ENCODE measurements at places on chromosomes 11 and 22.

DNA sequence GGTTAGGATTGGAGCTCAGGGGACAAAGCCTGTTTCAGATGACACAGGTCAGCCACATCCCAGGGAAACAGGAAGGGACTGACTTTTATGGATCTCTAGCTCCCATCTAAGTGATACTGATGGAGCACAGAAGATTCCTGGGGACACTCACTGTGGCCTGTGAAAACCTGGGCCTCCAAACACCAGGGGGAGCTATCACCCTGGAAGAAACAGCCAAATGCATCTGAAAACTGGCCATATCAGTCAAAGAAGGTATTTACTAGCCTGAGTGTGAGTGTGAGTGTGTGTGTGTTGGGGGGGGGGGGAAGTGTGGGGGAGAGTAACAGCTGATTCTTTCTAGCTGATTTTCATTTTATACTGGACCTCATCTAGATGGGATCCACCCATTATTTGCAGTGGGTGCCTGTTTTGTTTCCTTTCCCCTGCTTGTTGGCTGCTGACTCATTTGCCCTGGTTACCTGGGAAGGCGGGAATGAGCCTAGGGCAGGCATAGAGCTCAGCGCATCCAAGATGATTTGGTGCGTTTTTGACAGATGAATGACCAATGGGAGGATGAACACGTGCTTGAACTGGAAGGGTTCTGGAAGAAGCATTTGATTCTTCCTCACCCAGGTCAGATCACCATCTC, 284.0 kb downstream of the KIRREL3 start:
- DNase-seq: no peak

DNA sequence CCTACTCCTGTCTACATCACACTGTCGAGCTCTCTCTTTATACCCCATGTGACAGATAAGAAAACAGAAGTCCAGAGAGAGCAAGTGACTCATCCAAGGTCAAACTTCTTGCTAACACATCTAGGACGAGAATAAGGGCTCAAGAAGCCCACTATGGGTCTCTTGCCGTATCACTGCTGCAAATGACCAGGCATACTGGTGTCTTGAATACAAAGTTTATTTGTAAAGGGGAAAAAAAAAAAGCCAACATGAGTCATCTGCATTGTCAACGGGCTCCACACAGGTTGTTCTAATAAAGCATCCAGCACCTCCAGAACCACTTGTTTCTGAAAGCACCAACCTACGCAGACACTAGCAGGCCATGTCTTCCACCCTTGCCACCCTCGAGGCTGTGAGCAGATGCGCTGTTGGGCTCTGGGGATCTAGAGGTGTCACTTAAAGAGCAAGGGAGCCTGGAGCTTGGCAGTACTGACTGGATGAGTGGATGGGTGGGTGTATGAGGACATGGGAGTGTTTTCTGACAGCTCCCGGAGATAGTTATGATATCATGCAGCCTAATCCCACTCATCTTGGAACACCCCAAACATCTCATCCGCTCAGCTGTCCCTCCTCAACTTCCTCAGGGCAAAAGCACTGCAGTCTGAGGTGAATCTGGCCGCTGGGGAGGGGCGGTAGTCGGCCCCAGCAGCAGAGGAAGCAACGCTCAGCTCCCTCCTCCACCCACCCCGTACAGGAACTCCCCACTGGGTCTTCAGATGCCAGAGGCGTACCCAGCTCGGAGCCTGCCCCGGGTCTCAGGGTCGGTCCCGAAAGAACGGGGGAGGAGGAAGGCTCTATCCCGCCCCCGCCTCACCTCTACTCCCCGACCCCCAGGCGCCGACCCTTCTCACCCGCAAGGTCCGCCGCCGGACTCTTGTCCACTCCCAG, 1.0 kb downstream of the SMCO4 start:
- no peak for DNase-seq

DNA sequence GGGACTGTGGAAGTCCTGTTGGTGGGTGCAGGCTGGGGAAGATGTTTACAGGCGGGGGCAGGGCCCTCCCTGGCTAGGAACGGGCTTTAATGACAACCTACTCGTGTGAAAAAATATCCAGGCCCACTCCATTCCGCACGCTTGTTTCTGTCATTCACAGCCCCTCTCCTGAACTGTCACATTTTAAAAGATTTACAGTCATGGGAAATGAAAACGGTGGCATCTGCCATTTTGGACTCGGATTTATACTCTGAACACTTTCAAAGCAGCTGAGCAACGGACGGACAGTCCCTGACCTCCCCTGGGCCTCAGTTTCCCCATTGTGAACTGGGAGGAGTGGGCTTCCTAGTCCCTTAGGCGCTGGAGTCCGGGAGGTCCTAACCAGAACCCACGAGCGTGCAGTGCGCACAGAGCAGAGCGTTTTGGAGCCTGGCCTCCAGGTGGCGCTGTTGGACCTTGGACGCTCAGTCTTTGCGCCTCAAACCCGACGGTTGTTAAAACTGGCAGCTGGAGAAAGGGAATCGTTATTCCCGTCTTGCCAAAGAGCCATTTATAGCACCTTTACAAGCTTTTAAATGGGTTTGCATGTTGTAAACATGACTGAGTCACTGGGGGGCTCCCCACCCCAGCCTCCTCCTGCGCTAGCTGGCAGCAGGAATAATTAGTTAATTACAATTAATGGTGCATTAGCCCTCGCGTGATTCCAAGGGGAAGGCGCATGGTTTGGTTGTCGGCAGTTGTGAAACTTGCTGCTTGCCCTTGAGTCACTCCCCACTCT, 75.3 kb downstream of the FBLN1 start:
- DNase-seq: no peak

DNA sequence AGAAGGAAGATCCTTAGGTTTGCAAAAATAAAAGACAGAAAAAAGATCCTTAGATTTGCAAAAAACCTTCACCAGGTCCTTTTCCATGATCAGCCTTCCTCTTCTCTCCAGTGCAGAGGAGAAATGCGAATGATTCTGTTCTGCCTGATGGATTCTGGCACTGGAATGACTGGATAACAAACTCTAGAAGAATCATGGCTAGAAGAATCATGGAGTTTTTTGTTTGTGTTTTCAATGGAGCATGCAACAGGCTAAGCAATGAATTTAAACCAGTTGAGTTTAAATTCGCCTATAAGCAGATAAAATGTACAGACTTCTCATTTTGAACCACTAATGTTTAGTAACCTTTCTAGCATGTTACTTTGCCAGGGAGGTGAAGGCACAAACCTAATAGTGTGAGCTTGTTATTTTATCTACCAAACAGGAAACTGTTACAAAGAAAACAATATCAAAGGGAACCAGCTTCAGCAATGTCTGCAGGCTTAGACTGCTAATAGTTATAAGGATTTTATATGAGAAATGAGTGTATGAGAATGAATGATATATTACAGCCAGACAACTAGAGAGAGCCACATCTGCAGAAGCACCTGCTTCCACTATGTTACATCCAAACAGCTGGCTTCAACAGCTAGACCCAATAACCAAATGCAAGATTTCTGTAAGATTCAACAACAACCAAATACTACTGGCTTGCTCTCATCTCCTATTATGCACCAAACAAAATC, 64.7 kb upstream of the APOA1 start:
- DNase-seq: no peak

DNA sequence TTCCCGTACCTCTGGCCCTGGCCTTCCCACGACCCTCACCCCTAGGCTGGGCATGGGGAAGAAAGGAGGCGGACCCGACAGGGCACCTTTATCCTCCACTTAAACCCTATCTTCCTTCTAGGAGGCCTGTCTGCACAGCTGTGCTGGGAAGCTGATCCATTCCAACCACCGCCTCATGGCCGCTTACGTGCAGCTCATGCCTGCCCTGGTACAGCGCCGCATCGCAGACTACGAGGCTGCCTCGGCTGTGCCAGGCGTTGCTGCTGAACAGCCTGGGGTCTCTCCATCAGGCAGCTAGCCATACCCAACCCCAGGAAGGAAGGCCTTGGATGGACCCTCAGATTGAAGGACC, 599 bp downstream of the TIMM10B start:
- DNase-seq: no peak

- no peak for DNase-seq
Observed at GRCh38 chr11:44966694-44967093, 16.0 kb upstream of the TP53I11 start.

DNA sequence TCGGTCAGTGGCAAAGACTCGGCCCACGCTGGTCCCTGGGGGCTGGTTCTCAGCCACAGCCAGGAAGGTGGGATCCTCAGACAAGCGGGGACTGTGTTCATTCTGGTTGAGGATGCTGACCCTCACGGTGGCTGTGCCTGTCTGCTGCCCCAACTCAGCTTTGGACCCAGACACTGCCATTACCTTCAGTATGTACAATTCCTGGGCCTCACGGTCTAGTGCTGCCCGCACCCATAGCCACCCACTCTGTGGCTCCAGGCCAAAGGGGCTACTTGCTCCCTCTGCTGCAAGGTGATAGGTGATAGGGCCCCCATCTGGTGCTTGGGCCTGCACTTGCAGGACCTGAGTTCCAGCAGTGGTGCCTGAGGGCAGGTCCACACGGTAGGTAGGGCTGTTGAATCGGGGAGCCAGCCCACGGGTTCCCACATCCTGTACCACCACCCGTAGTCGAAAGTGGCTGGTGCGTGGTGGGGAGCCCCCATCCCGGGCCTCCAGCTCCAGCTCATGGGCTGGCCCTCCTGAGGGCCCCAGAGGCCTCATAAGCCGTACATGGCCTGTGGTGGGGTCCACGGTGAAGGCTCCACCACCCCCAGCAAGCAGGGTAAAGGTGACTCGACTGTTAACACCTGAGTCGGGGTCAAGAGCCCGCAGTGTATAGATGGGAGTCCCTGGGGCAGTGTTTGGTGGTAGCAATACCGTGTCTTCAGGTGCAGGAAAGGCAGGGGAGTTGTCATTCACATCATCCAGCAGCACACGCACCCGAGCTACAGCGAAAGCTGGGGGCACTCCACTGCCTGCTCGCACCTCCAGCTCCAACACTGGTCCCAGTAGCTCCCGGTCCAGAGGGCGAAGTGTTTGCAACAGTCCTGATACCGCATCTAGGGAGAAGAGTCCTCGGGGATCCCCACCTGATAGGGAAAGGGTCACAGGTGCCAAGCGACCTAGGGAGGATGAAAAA, 13.2 kb upstream of the TPP1 start:
- no peak for DNase-seq

DNA sequence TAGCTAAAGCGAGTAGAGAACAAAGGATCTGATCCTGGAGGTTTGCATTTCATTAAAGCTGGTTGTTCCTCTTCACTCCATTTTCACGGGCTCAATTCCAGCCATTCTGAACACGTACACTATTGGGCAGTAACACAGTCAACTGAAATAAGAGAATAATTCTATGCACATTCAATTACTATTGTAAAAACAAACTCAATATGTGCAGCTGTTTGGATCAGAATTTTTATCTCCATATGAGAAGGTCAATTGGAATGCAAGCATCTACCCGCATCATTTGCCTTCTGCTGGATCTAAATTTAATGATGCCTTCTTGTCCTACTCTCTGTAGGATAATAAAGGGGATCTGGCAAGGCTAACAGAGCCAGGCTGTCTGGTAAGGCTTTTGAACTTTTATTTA, 562.8 kb upstream of the CCDC179 start:
- DNase-seq: no peak

DNA sequence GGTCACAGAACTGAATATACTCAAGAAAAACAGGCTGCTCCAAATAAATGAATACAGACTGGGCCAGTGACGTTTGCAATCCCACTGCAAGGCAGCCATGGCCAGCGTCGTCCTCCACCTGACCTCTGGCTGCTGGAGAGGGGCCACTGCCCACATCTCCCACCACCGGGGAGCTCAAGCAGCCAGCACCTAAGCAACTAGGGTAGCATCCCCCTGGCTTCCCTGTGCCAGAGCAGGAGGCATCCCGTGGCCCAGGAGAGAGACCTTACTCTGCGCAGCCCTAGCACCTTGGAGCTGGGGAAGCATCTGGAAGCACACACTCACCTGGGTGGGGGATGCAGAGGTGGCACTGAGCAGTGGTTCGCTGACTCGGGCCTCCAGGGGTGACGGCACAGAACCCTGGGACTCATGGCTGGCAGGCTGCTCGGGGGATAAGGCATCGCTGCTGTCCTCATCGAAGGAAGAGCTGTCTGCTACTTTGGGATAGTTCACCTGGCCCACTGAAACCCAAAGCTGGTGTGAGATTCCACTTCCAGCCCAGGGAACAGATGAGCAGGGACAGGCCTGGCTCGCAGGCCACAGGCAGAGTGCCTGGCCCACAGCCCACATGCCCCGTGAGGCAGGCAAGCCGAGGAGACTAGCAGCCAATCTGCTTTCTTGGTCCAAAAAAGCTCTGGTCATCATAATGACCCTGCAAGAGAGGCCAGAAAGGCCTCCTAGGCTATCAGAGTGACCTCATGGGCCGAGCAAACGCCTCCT, 53.7 kb downstream of the SGSM3 start:
- DNase-seq: no peak

DNA sequence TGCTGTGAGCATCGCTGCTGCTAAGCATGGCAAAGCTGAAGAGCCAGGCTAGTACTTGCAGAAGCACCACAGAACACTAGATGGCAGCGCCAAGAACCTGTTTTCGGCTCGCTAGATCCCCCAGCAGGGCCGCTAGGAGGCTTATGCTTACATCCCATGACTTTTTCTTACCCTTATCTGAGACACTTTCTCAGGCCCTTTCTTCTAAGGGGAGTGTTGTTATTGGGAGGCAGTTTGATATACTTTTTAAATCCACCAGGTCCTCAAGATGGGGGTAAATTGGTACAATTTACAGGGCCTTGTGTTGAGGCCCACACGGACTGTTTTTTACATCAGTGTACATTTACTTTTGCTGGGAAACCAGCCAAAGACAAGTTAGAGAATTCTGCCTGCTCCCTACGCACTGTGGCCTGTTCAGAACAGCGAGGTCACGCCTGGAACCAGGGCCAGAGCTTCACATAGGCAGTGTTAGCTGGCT, 4.0 kb downstream of the TRIM6 start:
- no peak for DNase-seq

DNA sequence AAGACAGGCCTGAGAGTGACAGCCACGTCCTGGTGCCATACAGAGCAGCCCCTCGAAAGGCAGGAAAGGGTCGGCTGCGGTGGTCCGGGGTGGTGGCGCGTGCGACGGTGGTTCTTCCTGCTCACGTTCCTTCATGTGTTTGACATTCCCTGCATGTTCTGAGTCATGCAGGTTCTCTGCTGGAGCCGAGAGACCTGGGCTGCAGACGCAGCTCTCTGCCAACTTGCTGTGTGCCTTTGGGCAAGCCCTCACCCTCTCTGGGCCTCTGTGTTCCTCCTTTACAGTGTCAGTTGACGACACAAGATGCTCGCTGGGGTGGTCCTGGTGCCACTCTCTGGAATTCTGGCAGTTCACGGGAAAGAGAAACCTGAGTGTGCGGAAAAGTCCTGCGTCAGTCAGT, 12.0 kb downstream of the ARHGAP8 start:
- DNase-seq: no peak

GRCh38 chr11:13318498-13319295, 41.1 kb downstream of the BMAL1 start:
- DNase-seq: no peak

DNA sequence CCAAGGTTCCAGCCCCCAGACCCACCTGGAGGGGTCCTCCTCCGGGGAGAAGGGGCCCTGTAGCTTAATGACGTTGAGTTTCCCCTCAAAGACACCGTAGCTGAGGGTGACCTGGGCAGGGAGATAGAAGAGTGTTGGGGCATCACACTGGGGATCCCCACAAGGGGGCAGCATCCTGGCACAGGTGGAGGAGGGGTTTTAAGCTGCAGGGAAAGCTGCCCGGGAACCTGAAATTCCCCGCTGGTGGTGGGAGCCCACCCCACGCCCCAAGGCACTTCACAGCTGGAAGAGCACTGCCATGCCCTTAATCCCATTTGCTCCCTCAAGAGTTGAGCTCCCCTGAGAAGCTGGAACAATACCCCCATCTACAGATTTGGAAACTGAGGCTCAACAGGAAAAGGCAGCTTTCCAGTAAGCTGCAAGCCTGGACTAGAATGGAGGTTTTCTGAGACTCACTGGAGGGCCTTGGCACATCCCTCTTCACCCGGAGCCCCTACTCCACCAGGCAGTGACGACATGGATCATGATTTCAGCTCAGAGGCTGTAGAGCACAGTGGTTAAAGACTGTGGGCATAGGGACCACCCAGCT, 13.7 kb downstream of the MFNG start:
- DNase-seq: no peak
